ENCODE measurements at places on chromosomes 1 and 21.
A peak's percentile ranks its signal among the peaks of the same experiment; 100 is the strongest.

DNA sequence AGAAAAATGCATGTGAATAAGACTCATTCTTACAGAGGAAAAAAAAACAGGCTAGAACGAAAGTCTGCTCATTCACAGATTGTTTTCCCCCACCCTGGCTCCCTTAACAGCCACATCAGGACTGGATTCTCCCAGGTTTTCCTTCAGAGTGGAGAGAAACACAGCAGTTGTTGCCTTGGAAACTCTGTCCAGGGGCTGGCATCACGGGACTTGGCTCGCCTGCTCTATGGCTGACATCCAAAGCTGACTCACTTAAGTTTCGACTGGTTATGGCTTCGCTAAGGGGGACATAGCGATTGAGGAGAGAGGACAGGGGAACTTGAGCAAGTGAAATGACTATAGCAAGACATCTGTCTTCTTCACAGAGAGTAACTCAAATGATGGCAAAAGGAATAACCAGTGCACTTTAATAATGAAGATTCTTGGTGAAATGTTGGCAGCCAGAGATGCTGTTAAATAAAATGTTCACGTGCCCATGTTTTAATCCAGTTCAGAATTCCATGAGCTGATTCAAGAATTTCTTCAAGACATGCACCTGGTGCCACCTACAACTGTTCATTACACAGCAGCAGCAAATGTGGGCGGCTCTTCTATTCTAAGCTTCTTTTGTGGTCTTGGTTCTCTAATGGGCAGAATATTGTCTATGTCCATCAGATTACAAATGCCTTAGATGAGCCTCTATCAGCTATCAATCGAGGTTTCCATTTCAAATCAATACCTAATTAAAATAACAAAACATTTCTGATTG is 21.8 kb downstream of the MIS18A start:
- DNase-seq: no peak

- no peak for DNase-seq
Measured at GRCh38 chr21:23016617-23017016, 2018.4 kb downstream of the NCAM2 start.

GRCh38 chr1:31593770-31594632 is 17.7 kb downstream of the TINAGL1 start:
- peak; percentile 39 for DNase-seq

GRCh38 chr1:51214615-51215131 is 21.4 kb upstream of the RNF11 start:
- DNase-seq: no peak

- peak; percentile 77 for DNase-seq
Measured at GRCh38 chr1:57024855-57025254, 59.0 kb upstream of the C8B start.

DNA sequence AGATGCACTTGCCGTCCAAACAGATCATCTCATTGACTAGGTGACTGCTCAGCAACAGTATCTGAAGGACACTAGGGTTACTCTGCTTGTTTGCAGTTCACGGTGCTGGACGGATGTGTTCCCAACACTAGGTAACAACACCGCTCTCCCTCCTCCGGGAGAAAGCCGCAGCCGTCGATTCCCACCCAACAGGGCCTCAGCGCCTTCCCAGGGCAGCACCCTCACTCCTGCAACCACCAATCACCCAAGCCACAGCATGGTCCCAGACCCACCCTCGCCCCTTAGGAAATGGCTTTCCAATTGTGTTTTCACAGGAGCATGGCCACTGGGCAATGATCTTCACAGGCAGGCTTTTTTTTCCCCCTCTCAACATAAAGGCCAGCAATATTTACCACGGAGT is 779 bp downstream of the TLR5 start:
- no peak for DNase-seq

- no peak for DNase-seq
Measured at GRCh38 chr1:172398193-172398592, 22.3 kb upstream of the C1orf105 start.

DNA sequence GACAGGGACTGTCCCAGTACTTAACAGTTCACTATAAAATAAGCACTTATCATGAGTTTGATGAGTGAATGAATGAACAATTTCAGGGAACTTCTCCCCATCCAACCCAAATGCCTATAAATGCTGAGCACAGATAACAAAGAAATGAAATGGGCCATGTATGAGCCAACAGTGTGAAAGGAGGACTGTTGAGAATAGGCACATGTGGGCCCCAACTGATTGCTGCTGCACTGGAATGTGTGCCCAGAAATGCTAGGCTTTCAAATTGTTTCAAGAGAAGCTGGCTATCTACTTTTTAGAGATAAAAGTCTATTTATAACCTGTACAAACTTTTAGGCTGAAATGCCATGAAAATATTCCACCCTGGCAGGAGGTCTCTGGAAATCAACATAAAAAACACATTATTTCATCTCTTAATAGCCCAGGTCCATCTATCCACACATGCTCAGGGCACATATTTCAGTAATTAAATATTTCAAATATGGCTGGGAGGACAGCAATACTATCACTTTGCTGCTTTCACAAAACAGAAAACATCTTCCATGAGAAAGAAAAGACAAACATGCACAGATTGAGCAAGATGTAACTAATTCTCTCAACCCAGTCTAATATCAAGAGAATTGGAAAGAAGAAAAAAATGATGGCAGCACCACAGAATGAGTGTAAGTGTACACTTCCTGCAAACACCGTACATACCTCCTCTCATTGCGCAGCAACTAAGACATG is 49.8 kb downstream of the COLGALT2 start:
- no peak for DNase-seq

DNA sequence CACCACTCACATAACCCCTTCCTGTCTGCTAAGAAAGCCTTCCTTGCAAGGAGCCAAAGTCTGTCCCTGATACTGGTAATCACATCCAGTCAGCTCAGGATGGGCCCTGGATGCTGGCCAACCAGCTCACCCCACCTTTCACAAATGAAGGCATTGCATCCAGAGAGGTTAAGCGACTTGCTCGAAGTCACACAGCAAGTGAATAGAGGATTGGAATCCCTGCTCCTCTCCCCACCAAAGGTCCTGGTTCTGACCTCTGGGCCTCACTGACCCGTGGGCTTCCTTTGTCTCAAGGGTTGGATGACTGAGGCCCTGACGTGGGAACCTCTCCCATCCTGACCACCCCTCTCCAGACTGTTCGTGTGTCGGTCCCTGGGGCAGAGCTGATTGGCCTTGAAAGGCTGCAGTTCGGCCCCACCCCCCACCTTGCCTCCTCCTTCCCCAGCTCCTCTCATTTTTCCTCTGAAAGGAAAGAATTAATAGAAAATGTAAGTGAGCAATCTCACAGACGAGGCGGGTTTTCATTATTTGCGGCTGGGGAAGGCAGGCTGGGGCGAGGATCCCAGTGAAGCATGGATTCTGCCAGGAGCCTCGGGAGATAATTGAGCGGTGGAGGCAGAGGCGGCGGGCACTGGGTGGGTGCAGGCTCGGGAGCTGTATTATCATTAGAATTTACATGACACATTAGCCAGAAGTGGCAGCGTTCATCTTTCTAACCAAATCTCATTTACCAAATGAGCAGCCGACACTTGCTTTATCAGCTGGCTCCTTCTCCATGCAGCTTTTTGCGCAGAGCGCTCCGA is 101.5 kb upstream of the CSF3R start:
- DNase-seq: no peak

DNA sequence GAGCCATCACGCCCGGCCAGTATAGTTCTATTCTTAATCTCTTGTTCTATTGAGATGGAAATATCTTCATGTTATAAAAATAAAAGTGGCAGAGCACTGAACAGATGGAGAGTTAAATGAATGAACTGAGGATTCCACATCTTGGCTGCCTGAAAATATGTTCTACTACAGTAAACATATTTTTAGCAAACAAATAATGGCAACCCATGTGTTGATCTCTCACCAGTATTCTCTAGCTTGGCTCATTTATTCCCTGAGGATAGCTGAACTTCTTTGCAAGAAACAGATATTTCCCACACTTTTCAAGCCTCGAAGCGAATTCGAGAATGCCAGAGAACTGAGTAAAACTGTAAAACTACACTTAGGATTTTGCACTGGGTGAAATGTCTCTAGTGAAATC is 58.9 kb downstream of the DIRAS3 start:
- DNase-seq: no peak

DNA sequence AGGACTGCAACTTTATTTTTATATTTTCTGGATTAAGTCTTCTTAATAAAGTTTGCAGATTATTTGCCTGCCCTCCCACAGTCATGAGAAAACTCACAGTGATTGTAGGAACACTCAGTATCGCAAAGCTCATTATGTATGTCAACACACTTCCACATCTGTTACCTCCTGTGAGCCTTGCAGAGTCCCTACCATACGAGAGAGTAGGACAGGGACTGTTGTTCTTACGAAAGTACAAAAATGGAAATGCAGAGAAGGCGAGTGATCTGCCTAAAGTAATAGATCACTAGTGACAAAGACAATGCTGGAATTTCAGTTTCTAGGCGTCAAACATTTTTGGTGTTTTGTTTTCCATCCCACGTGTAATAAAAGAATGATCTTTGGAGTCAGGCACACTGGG is 131.7 kb downstream of the SYT2 start:
- no peak for DNase-seq
